ENCODE measurements at places on chromosomes 2 and 18.

DNA sequence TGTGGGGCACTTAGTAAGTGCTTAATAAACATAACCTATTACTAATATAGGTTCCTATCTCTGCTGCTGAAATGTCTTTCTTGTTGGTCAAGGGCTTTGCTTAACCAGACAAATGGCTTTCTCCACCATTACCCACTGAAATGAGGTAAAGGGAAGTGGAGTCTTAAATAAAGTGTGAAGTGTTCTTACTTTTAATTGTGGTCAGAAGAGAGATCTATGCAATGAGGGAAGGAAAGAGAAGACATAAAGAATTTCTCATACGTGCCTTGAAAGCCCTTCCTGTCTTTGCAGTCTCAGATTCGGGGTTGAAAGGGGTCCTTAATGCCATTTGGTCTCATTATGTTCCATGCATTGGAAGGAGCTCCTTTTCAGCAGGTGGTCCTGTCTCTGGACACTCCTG lies 6.9 kb upstream of the CXCR4 start:
- no peak for DNase-seq

DNA sequence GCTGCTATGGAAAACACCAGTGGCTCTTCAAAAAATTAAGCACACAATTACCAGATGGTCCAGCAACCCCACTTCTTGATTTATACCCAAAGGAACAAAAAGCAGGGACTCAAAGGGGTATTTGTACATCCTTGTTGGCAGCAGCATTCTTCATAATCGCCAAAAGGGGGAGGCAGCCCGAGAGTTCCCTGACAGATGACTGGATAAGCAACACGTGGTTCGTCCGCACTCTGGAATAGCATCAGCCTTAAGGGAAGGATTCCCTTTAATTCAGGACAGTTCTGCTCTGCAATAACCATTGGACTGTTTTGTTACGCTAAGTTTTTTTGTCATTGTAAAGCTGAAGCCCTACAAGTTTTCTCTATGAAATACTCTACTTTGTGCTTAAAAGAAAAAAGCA lies 76.7 kb upstream of the TWIST2 start:
- no peak for DNase-seq

GRCh38 chr18:22731398-22731797 lies 201.7 kb upstream of the RBBP8 start:
- no peak for DNase-seq

GRCh38 chr2:157936406-157936805 lies 60.3 kb upstream of the ACVR1 start:
- DNase-seq: no peak

- DNase-seq: no peak
Measured at GRCh38 chr2:121211251-121211650, 73.8 kb downstream of the TFCP2L1 start.

DNA sequence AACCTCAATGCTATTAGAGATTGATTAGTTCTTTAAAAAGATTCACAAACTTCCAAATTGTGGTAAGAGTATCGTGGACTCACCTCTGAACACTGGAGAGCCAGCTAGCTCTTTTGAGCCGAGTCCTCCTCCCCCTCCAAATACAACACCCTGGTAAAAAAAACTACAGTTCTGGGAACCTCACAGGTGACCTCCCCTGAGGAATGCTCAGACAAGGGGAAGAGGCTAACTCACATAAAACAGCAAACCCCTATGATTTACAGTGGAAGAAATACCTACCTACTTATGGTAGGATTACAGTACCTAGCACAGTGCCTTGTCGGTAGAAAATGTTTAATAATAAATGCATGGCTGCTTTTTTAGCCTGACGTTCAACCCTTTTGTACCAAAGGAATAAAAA lies 8.4 kb downstream of the ZNF24 start:
- no peak for DNase-seq

GRCh38 chr18:30582078-30582477 lies 460.5 kb downstream of the DSC3 start:
- DNase-seq: no peak

DNA sequence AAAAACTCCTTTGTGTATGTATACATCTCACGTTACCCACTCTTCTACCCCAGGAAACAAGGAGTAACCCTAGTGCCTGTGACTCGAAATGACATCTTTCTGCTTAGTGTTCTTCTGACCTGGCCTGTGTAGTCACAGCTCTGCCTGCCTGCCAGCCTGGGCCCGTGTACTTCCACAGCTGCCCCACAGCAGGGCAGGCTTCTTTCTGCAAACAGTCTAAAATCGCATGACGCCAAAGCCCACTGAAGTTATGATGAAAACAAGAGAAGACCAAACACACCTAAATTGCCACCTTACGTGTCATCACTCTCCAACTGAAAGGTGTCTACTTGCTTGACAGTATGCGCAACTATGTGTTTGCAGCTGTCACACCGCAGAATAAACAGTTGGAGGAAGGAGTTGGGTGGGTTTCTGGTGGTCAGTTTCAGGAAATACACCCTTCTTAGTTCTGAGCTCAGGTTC lies 1.5 kb downstream of the GAREM1 start:
- DNase-seq: no peak

Data from stimulated activated CD4-positive, alpha-beta T cell treated with anti-CD3 and anti-CD28 coated beads, TNF-alpha, amount 100 ng/mL, for 1 hour (primary cell).